Stimulated activated CD4-positive, alpha-beta T cell treated with anti-CD3 and anti-CD28 coated beads, Interleukin-1b, Interleukin-23, amount 100 ng/mL, for 1 hour (primary cell): ENCODE measurements at places on chromosomes 7 and 10.

GRCh38 chr10:27504808-27505460 is 830 bp downstream of the RAB18 start:
- DNase-seq, result no peak

GRCh38 chr7:80411621-80412020 is 100.2 kb downstream of the GNAT3 start:
- no peak for DNase-seq

DNA sequence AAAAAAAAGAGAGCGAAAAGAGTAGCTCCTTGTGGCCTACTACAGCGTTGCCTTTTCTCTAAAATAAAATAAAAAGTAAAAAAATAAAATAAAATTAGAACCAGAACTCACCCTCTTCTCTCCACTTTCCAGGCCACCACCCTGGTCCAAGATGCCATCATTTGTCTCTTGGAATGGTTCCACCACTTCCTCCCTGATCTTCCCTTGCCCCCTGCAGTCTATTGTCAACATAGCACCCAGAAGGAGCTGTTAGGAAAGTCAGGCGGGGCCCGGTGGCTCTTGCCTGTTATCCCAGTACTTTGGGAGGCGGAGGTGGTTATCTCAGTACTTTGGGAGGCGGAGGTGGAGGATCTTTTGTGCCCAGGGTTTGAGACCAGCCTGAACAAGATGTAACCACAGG is 7.6 kb upstream of the GRID2IP start:
- no peak for DNase-seq

- no peak for DNase-seq
These were observed 23.5 kb downstream of the DDX50 start for GRCh38 chr10:68924593-68924992.
